SJSA1 (cell line): ENCODE measurements at places on chromosomes 7 and 10.
A peak's percentile ranks its signal among the peaks of the same experiment; 100 is the strongest.

- DNase-seq, result no peak
These were observed 42.1 kb downstream of the NOD1 start for GRCh38 chr7:30436518-30436917.

GRCh38 chr10:55232553-55232952, 431.5 kb upstream of the PCDH15 start:
- no peak for DNase-seq

DNA sequence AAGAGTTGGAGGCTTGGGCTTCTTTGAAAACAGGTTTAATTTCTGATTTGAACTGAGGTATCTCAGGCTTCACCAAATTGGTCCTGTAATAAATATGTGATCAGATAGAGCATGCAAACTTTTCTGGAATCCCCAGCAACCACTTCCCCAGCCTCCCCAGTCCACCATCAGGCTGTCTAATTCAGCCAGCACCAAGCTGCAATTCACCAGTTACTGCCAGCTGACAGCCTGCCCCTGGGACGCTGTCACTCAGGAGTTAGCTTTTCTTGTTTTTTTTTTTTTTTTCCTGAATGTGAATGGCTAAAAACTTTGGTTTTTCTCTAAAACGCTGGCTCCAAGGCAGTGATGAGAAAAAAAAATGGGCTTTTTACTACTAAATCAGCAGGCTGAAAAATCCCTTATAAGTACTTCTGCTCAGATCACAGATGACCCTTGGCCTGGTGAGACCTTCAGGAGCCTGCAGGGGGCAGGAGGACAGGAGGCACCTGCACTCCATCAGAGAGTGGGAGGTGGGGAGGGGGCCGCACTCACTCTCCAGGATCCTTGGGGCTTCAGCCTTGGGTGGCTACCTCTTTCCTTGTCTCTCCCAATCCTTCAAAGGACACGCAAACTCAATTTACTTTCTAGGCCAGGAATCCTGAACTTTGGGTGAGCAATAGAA, 349.4 kb downstream of the GATA3 start:
- DNase-seq, result no peak

DNA sequence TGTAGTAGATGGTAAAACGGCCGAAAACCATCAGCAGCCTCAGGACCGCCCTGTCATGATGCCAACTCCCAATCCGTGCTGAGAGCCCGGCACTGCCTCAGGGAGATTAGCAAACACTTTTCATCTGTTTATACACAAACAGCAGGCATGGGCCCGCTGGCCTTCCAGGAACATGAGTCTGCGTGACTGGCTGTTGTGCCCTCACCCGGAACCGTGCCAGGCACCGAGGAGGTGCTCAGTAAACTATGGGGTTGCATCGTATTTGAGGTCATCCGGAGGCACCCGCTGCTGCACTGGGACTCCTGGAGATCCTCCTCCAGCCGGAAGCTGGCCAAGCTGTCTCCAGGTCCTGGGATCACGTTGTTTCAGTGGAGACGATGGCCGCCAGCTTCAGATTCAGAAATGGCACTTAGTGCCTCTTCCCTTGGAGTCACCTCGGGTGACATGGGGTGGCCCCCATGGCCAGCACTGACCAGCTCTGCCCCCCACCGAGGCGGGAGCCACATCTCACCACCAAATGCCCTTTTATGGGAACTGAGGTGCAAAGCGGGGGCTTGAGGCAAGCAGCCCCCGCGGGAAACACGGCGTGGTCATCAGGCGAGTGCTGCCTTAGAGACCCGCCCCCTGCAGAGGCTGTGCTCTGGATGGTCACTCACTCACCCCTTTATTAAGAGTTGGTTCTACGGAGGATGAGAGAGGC, 585.9 kb downstream of the PTPRN2 start:
- no peak for DNase-seq

DNA sequence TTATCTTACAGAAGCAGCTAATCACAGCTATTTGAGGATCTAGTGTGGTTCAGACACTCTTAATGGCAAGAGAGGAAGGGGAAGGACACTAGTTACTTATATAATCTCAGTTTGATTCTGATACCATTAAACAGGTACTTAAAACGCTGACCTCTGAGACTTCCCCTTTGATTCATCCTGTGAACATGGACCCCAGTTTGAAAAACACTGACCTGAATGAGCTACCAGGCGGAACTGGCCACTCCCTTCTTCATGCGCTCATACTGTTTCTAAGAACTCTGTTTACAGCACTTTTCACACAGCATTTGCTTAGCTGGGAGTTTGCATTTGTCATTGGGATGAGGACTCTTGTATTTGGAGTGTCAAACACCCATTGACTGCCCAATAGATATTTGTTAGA, 45.7 kb downstream of the BEND7 start:
- no peak for DNase-seq

- DNase-seq, result no peak
These were observed 38.2 kb downstream of the ELAPOR2 start for GRCh38 chr7:87021285-87021684.

GRCh38 chr7:5435291-5436002, 11.8 kb upstream of the TNRC18 start:
- no peak for DNase-seq

- DNase-seq, result no peak
These were observed 165.0 kb downstream of the JMJD1C start for GRCh38 chr10:63300801-63301200.

DNA sequence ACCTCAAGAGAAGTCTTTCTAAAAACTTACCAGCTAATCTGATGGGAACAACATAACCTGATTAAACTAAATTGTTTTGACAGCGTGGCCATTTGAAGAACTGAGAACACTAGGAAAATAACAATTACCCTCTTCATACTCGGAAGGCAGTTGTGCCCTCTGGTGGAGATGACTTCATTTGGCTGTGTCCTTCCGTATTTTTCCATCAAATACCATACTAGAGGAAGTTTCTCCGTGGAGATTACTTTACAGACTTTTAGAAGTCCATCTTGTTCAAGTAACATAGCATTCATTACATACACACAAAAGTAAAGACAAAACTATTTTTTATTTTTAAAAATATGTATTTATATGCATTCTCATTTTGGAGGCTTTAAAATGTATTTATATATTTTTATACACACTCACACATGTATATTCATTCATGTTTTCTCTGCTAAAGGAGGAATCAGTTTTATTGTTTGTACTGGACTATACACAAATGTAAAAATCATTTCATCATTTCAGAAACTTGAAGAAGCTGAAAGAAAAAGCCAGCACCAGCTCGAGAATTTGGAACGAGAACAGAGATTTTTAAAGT, 25.2 kb downstream of the SMNDC1 start:
- DNase-seq, result peak; percentile 54

GRCh38 chr7:157267956-157268355, 68.8 kb upstream of the DNAJB6 start:
- no peak for DNase-seq

- no peak for DNase-seq
These were observed 357.3 kb downstream of the BBS9 start for GRCh38 chr7:33486633-33487032.

DNA sequence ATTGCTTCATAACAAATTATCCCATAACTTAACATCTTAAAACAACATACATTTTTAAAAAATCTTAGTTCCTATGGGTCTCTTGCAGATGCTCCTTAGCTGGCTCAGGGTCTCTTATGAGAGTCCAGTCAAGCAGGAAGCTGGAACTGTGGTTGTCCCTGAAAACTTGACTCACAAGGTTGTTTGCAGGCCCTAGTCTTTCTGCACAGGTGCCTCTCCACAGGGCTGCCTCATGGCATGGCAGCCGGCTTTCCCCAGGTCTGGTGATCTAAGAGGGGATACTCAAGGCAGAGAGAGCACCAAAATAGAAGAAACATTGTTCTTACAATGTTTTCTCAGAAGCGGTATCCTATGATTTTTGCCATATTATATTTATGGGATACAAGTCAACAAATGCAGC, 127.1 kb downstream of the CDK14 start:
- no peak for DNase-seq

GRCh38 chr10:104663563-104663962, 22.5 kb downstream of the SORCS3 start:
- DNase-seq, result no peak

GRCh38 chr10:127959428-127959827, 52.5 kb downstream of the PTPRE start:
- DNase-seq, result no peak

DNA sequence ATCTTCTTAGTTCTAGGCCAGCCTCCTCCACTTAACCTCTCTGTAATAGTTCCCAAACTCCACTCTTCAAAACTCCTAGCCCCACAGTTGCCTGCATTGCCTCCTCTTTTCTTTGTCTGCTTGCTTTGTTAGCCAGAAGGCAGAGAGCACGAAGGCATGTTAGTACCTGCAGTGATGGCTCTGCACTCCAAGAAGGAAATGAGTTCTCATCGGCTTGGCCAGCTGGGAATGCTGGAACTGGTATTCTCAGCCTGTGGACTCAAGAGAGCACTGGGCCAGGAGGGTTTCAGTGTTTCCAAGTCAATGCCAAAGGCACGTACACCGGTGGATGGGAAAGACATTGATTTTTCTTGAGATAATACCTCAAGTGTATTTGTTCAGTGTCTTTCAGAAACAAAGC, 66.3 kb upstream of the HABP2 start:
- DNase-seq, result no peak

- no peak for DNase-seq
These were observed 16.5 kb downstream of the CDC123 start for GRCh38 chr10:12212454-12212853.

DNA sequence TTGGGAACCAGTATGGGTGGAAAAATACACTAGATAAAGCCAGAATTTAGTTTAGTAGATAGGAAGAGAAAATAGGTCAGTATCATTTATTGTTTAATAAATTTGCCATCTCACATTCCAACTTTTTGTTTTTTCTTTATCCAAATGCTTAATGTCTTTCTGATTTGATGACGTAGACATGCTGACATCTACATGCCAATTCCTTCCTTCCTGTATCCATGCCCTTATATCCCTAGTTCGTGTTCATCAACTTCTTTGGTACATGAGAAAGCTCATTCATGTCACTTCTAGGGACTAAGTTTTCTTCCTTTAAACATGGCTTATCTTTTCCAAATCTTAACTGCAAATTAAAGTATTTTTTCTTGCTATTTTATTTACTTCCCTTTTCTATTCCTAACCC, 30.5 kb upstream of the ING3 start:
- no peak for DNase-seq

DNA sequence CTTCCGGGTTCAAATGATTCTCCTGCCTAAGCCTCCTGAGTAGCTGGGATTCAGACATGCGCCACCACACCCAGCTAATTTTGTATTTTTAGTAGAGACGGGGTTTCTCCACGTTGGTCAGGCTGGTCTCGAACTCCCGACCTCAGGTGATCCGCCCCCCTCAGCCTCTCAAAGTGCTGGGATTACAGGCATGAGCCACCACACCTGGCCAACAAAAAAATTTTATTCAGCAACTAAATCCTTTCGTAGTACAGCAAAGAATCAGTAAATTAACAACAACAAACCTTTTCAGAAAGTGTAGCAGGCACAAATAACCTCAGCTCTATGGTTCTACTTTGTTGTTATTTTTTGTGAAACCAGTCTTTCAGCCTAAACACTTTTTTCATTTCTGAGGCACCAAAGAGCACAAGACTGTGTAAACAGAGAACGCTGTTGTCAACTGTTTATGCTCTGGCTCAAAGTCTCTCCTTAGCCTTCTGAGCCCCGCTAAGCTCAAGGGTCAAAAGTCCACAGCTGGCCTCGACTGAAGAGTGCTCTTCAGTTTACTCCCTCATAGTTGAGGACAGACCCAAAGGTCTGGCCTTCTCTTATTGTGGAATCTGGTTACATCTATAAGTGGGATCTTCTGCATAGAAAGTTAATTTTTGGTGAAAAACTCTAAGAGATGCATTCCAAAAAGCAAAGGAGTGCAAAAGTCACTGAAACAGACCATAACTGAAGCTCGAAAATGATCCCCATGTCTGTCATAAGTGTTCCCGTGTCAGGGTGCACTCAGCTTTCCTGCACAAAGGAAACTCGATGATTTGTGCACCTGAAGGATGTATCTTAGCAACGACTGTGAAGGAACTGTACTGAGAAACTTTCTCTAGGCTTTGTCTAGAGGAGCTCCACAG, 24.6 kb upstream of the DDX50 start:
- no peak for DNase-seq

- DNase-seq, result no peak
These were observed 36.8 kb downstream of the NACAD start for GRCh38 chr7:45052011-45052410.
